Cortex of kidney (tissue), 1 donor: ENCODE measurements at places on chromosomes 6 and 20.

DNA sequence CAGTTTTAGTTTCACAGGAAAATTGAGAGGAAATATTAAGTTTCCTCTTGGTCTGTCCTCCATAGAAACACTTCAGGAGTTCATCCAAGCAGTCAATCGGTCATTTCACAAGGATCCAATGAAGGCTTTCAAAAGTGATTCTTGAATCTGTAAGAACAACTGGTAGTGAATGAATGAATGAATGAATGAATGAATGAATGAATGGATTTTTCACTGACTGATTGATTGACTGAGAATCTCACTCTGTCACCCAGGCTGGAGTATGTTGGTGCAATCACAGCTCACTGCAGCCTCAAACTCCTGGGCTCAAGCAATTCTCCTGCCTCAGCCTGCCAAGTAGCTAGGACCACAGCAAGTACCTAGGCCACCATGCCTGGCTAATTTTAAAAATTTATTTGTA is 39.4 kb upstream of the TAF8 start:
- DNase-seq, result no peak

- DNase-seq, result no peak
Measured at GRCh38 chr6:91142154-91142553, 555.3 kb upstream of the MAP3K7 start.

GRCh38 chr20:62766716-62767115 is 29.6 kb upstream of the MRGBP start:
- no peak for DNase-seq

GRCh38 chr6:44706011-44706410 is 318.5 kb downstream of the CDC5L start:
- DNase-seq, result no peak

DNA sequence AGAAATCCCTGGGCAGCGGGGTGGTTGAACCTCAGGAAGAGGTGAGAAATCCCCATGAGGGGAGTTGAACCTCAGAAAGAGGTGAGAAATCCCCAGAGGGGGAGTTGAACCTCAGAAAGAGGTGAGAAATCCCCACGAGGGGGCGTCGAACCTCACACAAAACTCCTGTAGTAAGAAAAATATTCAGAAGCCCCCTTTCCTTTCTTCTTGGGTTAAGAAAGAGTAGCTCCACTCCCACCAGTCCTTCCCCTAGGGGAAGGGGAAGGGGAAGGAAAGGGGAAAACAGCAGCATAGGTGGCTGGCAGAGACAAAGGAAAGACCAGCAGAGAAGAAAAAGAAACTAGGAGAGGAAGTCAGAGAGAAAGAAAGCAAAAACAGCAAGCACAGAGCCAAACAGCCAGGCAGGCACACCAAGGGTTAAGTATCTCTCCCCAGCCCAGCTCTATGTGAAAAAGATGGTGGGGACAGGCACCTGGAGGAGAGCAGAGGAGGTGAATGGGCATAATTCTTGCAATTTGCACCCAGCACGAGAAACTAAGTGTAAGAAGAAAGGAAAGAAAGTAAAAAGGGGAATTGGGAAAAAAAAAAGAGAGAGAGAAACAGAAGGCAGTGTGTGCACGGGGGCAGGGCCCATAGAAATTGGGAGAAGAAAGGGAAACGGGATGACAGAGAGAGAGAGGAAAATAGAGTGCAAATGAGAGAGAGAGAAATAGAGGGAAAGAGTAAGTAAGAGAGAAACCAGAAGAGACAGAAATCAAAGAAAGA is 88.2 kb downstream of the PLG start:
- no peak for DNase-seq

GRCh38 chr6:141488488-141488887 is 644.2 kb upstream of the GJE1 start:
- no peak for DNase-seq

GRCh38 chr20:32619586-32619985 is 34.5 kb upstream of the NOL4L start:
- DNase-seq, result no peak

DNA sequence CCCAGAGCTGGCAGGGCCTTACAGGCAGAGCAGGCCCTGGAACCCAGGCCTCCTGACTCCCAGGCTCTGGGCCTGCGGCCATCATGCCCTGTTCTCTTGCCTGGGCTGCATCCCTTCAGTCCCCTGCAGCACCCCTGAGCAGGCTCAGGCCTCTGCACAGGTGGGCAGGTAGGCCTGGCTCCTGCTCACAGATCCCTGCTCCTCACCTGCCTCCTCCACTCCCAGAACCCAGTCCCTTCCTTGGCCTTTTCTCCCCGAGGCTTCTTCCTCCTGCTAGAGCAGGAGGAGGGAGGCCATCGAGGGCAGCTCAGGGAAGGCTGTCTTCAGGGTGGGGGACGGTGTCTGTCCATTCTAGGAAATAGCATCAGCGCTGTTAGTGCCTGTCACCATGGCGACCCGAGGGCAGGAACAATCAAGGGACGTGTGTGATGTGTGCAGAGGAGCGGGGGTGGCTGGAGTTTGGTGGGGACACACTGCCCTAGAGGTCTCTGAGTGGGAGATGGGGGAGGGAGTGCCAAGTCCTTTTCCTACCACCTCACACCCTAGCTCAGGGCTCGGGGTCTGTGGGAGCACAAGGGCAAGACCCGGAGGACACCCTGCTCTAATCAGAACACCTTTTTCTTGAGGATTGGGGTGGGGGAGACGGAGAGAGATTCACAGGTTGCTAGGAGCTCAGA is 26.6 kb downstream of the GLP1R start:
- no peak for DNase-seq

- DNase-seq, result no peak
Measured at GRCh38 chr6:134610411-134610810, 292.5 kb upstream of the SGK1 start.

- DNase-seq, result no peak
Measured at GRCh38 chr20:52675375-52675774, 296.8 kb upstream of the TSHZ2 start.

DNA sequence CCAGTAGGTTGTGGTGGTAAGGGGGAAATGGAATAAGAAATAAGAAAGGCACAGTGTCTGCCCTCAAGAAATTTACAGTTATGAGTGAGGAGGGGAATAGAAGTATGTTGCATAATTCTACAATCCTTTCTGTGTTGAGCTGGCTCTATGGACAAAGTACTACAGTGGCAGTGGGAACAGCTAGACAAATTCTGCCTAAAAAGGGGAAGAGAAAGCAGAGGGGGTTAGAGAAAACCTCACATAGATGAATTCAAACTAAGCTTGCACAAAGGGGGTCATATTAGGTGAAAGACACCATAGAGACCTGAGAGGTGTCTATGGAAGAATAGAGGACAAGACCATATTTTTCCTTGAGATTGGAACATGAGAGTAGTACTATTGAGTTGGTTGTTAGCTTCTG is 146.9 kb upstream of the VGLL2 start:
- no peak for DNase-seq

DNA sequence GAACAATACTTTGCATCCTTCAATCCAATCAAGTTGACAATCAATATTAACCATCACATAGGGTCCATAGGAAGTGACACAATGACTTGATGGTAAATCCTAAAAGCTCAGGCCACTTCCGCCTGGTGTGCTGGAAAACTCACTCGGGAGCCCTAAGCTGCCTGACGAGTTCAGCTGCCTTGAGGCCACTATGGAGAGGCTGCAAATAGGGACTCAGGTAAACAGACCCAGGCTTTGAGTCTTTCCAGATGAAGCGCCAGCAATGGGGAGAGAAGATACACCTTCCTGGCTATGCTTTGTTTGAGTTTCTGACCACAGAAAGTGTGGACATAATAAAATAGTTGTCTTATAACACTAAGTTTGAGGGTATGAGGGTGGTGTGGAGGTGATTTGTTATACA is 112.6 kb downstream of the GPR63 start:
- DNase-seq, result no peak

GRCh38 chr20:50701041-50701963 is 10.0 kb upstream of the RIPOR3 start:
- DNase-seq, result no peak

- DNase-seq, result no peak
Measured at GRCh38 chr6:136290410-136291010, 864 bp upstream of the BCLAF1 start.

DNA sequence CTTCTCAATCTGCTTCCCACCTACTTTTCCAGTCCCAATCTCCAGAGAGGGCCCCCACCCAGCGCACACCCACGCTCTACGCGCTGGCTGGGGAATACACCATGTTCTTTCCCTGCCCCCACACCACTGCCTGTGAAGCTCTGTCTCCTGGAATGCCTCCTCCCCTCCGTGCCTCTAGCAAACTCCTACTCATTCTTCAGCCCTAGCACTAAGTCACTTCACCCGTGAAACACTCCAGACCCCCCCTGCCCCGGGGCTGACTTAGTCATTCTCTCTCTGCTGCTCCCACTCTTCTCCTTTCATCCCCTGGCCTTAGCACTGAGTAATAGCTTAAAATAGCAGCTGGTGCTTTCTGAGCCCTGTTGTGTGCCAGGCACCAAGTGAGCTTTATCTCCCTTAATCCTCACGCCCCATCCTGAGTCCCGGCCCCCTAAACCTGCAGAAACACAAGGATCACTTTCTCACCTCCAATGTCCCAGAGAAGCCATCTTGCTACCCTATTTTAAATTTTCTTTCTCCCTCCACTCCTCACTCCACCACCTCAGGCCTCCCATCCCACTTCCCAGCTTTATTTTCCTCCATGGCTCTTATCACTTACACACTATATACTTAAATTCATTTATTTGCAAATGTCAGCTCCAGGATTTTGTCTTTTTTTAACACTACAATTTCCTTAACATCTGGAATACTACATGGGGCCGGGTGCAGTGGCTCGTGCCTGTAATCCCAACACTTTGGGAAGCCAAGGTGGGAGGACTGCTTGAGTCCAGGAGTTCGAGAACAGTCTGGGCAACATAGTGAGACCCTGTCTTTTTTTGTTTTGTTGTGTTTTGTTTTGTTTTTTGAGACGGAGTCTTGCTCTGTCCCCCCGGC is 6.3 kb upstream of the PARD6B start:
- no peak for DNase-seq

DNA sequence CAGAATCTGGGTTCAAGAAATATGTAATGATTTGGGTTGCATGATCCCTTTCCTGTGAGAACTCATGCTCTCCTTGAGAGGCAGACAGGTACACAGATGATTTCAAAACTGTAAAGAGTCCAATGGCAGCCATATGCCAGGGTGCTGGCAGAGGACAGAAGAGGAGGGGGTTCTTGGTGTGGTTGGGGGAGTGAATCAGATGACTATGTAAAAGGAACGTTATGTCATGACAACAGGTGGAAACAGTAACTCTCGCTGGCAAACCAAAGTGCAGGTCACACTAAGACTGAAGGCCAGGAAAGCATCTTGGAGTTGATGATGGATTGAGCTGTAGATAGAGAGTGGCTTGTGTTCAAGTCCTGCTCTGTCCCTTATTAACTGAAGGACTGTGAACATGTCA is 20.3 kb downstream of the OR2A4 start:
- no peak for DNase-seq

DNA sequence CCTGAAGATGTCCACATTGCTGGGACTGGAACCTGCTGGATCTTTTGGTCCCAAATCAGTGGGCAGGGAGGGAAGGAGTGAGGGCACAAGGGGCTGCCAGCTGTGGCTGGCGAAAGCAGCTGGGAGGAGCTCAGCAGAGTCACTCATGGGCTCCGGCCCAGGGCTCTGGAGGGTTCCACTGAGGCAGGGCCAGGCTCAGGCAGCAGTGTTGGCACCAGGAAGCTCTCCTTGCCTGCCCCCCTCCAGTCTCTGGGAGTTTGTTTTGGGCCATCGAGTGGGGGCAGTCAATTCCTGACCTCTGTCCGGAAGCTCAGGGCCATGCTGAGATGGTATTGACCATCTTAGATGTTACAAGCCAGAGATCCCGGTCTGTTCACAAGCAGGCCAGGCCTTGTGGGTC is 39.1 kb upstream of the IRF4 start:
- DNase-seq, result no peak

DNA sequence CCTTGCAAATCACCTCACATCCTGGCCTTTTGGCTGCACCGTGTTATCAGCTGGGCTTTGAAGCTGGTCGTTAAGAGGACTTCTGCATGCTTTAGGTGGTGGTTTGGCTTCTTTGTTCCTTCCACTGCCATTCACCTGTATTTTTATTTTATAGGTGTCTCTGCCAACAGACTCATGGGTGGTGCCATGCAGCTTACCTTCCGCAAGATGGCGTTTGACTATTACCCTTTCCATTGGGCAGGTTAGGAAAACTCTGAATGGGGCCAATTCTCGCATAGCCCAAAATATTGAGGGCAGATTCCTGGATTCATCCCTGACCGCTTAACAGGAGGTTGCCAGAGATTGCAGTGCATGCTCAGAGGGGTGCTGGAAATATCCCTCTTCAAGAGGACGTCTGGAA is 32.4 kb downstream of the TAF11 start:
- DNase-seq, result no peak

- DNase-seq, result no peak
Measured at GRCh38 chr6:13120483-13121482, 207.6 kb downstream of the TBC1D7 start.

DNA sequence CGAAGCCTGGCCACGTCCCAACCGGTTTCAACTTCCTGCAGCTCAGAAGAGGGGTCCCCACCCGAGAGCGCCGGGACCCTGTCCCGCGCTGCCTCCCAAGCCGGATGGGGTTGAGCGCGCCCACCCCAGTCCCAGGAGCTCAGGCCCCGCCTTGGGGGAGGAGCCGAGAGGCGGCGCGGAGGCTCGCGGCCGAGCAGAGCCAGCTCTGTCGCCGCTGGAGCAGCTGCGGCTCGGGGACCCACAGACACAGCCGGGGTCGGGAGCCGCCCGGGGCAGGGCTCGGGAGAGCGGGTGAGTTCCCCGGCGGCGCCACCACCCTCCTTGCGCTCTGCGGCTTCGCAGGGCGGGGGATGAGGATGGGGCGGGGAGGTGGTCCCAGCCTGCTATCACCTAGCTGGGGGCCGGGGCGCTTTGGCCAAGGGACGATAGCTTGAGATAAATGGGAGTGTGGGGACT is at the start of gene PPP1R16B:
Gene PPP1R16B (plus strand): TSS at position 196 of the 456 bp plus-strand sequence. CDS start 30,229 bp downstream, outside the sequence.
- no peak for DNase-seq

DNA sequence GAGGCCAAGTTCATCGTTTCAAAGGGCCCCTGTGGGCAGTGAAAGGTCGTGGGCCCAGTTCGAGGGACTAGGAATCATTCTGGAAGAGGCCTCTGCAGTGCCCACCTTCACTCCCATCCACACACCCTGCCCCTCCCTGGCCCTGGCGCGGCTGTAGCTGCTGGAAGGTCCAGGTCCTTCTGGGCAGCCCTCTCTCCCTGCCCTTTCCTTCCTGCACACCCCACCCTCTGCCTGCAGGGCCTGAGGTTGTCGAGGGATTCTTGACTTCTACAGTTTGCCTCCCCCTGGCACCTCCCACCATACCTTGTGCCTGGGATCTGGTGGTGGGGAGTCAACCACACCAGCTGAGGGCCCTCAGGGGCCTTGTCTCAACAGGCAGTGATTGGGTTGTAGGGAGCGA is 4.5 kb upstream of the MYT1 start:
- DNase-seq, result no peak

DNA sequence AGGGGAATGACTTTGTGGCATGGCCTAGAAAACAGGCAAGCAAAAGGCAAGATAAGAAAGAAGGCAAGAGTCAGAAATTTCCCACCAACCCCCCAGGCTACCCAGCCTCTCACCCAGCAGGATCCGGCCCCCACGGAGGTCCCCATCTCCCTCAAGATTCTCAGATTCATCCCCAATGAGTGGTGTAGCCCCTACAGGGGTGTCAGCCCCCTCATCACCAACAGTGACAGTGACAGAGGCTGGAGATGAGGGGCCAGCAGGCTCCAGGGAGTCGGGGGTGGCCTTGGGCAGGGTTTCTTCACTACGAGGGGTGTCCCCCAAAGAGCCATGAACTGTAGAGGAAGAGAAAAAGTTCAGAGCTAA is 1.0 kb downstream of the EHMT2 start:
- DNase-seq, result no peak

- DNase-seq, result no peak
Measured at GRCh38 chr6:113802779-113803178, 54.4 kb upstream of the MARCKS start.

GRCh38 chr20:23759306-23759940 is 8.7 kb upstream of the CST1 start:
- DNase-seq, result no peak

GRCh38 chr20:45436732-45437485 is 21.0 kb downstream of the PIGT start:
- no peak for DNase-seq
